ENCODE measurements at places on chromosomes 4 and X.

- no peak for DNase-seq
These were observed 38.2 kb upstream of the BMP2K start for GRCh38 chr4:78737973-78738372.

DNA sequence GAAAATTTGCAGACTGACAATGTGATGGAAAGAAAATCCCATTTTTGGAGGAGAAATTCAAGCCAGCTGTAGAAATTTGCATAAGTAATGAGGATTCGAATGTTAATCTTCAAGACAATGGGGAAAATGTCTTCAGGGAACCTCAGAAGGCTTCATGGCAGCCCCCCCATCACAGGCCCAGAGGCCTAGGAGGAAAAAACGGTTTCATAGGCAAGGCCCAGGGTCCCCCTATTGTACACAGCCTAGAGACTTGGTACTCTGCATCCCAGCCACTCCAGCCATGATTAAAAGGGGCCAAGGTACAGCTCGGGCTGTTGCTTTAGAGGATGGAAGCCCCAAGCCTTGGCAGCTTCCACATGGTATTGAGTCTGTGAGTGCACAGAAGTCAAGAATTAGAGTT lies 303.6 kb upstream of the PCDH7 start:
- no peak for DNase-seq

- DNase-seq, result no peak
These were observed 192.4 kb upstream of the NEIL3 start for GRCh38 chr4:177117256-177117655.

DNA sequence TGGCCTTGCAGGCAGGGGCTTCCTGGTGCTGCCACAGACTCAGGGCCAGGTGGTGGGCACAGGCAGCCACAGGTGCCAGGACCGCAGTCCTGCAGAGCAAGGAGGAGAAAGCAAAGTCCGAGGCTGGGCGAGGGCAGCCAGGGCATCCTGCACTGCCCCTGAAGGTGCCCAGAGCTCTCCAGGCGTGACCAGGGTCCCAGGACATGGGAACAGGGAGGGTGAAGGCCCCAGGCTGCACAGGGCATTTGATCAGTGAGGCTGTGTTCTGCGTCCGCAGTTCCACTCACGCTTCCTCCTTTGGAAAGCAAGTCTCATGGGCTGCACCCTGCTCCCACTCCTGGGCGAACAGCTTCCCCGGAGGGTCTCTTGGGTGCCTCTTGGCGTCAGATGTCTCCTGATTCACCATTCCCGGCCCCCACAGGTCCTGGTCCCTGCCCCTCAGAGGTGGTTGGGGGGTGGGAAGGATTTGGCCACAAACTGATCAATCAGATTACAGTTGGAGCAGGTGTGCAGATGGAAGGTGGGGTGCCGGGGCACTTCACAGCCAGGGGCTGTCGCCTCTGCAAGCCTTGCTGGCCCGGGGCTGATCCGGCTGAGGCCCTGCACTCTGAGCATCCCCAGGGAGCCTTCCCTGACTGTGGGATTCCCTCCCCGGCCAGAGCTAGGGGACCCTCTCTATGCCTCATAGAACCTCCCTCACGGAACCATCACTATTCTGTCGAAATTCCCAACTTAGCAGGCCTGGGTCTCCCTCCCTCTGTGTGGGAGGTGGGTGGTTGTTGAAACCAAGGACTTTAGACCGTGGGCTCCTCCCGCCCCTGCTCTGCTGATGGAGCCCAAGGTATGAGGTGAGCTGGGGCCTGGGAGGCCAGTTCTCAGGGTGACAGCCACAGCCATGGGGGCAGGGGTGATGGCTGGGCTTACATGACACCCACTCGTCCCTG lies 3.3 kb downstream of the SH3TC1 start:
- DNase-seq, result no peak

DNA sequence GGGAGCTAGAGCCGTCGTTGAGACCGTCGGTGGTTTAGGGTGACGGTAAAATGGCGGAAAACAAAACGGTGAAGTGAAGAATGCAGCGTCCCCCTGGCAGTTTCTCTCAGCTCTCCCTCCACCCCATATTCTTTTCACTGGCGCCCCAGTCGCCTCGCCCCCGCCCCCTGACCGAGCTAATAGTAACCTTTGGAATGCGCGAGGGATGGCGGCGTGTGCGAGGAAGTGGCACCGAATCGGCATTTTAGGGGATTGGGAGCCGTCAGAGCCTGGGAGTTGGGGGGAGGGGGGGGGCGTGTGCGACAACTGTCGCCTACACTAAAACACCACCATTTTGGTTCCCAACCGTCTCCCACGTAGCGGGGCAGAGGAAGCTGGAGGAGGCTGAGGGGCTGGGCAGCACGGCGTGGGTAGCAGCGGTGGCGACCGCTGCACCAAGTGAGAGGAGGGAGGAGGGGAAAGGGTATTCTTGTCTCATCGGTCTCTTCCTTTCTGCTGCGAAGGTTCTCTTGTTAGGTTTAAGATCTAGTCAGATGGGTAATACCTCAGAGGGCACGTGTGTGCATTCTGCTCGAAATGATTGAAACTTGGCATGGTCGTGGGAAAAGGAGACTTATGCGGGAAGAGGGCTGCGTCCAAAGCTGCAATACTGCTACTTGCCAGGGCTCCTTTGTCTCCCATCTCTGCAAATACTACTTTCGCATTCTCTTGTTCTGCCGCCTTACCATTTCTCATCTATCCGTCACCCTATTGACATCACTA lies 840 bp downstream of the ZNF711 start:
- DNase-seq, result no peak

DNA sequence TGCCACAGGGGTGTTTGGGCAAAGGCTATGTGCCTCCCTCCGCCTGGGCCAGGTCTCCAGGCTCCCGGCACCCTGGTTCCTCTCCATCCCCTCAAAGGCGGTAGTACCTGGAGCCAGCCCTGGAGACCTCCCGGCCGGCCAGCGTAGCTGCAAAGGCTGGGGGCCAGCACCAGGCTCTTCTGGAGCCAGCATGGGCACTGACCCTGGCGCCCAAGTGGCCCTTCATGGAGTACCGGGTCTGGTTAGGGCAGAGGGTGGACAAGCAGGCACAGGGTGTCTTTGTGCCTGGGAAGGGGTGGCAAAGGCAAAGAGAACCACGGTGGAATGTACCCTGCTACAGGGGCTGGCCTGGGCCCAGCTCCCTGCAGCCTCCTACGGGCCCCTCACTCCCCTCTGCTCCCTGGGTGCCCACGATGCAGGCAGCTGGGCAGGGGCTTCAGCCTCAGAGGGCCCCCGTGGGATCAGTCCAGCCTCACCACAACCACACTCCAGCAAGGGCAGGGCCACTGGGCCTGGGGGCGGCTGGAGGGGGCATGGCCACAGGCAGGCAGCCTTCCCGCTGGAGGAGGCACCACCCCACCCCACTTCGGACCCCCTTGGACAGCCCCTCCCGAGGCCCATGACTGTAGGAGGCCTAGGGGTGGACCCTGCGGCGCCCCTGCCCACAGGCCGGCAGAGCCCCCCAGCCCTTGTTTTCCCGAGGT lies 112.9 kb upstream of the NKX1-1 start:
- no peak for DNase-seq

GRCh38 chr4:26362745-26363439 lies 42.1 kb downstream of the RBPJ start:
- DNase-seq, result no peak

- no peak for DNase-seq
These were observed 514.5 kb upstream of the SLIT2 start for GRCh38 chr4:19736968-19737756.

GRCh38 chrX:14533867-14534266 lies 4.5 kb downstream of the GLRA2 start:
- no peak for DNase-seq
